ENCODE measurements at places on chromosomes 2 and 18.

DNA sequence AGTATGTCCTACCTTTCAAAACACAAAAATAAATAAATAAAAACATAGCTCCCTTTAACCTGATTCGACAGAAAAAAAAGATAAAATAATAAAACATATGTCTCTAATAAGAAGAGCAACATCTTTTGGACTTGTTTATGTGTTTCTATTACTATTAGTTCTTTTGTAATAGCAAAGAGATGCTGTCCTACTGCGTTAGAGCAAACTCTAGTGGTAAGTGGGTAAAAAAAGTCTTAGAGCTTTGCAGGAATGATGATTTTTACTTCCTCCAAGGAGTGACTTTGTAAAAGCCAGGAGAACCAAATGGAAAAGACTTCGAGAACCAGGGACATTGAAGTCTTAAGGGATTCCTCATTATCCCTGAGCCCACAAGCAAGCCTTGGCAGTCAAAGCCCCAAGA, 450.1 kb downstream of the METTL4 start:
- DNase-seq: no peak

- no peak for DNase-seq
These were observed 49.8 kb downstream of the PLEK start for GRCh38 chr2:68414876-68415275.

DNA sequence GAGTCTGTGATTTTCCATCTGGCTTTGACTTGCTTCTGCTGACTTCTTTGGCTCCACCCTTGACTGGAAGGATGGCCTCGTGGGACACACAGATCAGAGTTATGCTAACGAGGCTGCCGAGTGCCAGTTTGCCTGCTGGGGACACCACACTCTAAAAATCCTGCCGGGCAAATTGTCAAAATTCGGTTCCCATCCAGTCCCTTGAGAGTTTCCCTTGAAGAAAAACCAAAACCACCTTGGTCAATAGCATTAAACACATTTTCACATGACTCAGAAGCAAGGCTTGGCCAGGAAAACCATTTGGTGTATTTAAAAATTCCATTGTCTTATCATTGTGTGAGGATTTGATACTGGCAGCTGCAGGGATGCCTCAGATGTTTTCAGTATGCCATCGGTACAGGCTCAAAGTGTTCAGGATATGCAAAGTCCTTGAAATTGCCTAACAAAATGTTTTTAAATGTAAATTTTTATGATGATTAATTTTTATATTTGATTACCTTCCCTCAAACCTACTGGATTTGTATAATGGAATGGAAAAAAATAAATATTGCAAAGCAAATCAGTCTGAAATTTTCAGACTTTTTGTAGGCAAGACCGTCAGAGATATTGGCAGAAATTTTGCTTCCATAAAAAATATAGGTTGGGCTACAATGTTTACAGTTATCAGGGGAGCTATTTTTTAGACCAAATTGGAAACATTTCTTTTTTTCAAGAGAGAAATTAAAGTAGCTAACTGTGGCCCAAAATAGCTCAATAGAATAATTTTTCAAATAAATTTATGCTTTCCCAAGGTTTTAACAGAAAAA, 41.6 kb downstream of the KCNE4 start:
- DNase-seq: no peak

DNA sequence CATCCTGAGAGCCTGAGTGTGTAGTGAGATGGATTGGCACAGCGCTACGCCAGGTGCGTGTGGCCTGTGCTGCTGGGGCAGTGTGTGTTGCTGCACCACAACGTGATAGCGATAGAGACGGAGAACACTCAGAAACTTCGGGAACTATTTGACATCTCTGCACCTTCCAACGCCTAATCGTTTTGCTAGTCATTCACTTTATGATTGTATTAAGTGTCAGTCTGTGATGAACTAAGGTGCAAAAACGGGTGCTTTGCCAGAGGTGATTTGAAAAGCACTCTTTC, 26.0 kb upstream of the IGFBP2 start:
- DNase-seq: no peak

DNA sequence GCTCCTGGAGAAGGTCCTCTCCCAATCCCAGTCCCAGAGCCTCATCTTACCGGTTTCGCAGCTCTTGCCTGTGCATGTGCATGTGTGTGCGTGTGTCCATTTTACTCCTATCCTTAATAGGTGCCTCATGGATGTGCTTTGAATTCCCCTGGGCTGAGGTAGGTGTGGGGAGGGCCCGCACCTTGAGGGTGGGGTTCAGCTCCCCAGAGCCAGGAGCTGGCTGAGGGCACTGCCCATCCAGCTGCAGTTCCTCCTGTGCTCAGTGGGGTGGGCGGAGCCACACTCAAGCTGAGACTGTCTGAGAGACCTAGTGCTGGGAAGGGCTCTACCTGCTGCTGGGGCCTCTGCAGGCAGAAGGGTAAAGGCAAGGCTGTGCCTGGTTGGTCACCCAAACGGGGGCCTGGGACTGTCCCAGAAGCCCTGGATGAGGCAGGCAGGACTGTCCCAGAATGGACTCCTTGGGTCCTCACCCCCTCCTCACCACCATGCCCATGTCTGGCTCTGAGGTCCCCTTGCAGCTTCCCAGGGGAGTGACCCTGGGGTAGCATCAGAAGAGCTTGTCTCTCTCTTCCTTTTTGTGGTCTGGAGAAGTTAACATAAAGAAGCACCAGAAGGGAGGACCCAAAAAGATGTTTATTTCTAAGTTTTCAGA, 8.9 kb downstream of the GDF7 start:
- peak; percentile 86 for DNase-seq

DNA sequence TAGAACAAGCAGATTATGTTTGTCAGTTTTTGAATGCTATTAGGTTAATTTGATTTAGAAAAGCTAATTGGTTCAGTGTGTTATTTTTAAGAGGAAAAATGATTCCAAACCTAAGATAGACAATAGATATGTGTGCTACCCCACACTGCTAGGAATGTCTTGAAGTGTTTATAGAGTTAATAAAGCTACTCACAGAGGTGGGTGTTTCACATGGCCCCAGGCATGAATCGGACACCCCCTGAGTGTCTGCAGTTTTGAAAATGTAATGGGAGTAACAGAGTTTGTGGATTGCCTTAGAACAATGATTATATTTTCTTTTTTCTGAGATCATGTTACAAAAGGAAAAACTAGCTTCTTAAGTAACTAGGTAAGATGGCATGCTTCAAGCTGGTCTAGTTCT, 348.3 kb downstream of the ADCYAP1 start:
- no peak for DNase-seq

DNA sequence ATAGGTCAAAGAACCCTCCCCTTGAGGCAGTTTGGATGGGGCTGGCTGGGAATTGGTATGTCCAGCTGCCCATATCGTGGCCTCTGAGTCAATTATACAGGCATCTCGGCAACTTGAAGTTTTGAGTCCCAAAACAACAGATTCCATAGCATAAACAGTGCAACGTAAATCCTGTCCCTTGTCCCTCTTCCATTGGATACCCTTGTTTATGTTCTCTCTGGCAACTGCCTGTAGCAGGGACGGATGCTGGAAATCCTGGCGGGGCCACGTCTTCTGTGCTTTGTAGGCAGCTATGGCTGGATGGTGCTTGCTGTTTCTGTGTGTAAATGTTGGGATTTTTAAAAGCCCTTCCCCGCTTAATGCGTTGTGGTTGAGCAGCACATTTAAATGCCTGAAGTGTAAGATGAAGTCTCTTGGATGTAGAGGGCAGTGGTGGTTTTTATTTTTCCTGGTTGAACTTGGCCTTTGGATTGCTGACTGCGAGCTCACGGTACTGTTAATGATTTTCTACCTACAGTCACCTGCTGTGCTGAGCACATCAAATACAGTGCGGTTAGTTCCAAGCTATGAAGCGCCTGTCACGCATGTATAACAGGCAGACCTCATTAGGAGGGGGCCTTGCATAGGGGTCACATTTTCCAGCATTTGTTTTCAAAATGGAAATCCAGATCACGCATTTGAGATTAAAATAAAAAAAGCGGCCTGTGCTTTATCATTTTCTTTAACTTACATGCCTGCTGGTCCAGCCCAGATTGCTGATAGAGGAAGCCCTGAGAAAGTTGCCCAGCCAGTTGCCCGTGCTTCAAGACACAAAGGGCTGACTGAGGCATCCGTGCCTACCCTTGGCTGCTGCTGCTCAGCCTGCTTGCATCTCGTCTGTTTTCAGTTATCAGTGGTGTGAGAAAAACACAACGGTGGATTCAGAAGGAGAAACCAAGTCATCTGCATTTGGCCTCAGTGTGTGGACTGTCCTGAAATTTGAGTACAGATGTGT, 84.7 kb downstream of the NEDD4L start:
- no peak for DNase-seq

DNA sequence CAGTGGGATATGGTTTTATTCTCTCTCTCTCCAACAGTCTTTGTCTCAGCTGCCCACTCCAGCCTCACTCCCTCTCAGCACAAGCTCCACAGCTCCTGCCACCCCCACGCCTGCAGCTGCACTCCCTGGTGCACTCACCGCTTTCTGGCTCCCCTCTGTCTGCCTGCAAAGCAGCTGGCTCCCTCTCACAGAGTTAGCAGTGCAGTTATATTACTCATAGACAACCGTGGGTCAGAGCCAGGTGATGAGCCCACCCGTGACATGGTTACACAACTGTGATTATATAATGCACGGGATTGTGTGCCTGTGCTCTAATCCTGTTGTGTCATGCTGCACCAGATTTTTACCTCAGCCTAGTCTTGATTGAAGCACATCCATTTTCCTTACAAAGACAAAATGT, 276.9 kb upstream of the CHAC2 start:
- DNase-seq: no peak

DNA sequence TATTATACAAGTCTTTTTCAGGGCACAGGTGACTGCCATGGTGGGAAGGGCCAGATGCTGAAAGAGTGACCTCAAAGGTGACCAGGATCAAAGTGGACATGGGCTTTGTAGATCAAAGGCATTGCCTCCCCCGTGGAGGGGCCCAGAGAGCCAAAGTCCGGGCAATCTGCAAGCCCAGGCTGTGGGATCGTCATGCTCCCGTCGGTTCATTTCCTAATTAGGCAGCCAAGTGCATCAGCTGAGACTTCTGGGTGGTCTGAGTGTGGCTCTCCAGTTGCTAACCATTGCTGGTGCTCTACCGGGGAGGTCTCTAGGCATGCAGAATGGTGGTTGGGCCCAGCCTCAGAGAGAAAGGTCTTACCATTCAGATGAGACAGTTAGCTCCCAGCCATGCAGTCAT, 61.6 kb downstream of the TRIB2 start:
- no peak for DNase-seq

GRCh38 chr2:225429717-225430116, 30.2 kb downstream of the NYAP2 start:
- no peak for DNase-seq
